Stimulated activated CD4-positive, alpha-beta T cell treated with anti-CD3 and anti-CD28 coated beads, Interleukin-12 subunit alpha, Interleukin-12 subunit beta, amount 100 ng/mL, for 48 hours (primary cell): ENCODE measurements at places on chromosomes 6 and 20.

DNA sequence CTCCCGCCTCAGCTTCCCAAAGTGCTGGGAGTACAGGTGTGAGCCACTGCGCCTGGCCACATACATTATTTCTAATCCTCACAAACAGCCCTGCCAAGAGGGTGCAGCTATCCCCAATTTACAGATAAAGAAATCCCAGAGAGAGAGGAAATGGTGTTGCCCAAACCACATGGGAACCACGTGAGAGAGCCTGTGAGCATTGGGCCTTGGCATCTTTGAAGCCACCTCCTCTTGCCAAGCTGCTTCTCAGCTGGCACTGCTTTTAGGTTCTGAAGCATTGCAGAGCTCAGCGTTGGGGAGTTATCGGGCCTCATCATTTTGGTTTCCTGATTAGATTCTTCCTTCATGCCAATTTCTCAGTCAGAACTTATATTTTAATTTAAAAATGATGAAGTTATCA lies 80.3 kb downstream of the CTNNBL1 start:
- no peak for DNase-seq

- DNase-seq, result no peak
Measured at GRCh38 chr6:156842598-156843250, 65.5 kb downstream of the ARID1B start.

- DNase-seq, result no peak
Measured at GRCh38 chr6:56541741-56542360, 100.8 kb downstream of the DST start.

GRCh38 chr6:169454204-169454871 lies 200.7 kb upstream of the THBS2 start:
- DNase-seq, result no peak

GRCh38 chr6:170476360-170476759 lies 76.7 kb downstream of the PSMB1 start:
- DNase-seq, result no peak

DNA sequence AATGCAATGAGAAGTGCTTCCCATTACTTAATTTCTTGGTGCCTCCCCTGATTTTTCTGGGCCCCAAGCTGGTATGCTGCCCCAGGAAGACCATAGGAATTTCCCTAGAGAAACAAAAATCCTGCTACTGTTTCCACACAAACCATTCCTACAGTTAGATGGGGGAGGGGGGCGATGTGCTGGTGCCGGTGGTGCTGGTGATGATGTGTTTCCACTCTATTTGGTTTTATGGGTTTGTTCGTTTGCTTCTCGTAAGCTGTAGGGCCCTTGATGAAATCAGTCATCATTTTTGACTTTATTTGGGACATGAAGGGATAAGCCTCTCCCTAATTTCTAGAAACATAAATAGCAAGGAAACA lies 105.1 kb downstream of the MKKS start:
- DNase-seq, result no peak

DNA sequence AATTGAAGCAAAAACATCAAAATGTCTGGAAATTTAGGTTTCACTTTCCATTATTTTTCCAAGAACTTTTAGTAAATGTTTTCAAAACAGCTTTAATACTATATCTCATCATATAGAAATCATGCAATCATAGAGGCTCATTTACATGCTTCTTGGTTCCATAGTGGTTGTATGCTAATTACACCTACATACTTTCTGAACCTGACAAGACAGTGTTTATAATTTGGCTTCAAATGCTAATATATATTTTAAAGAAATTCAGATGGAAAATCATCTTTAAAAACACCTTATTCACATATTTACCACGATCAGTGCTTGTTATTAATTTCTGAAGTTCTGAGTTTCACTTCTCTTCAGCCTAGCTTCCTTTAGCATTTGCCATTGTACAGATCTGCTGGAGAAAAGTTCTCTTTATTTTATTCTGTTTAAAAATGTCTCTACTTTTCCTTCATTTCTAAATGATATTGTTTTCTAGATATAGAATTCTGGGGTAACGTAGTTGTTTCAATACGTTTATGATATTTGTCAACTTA lies 89.9 kb downstream of the PLCB1 start:
- no peak for DNase-seq
